ENCODE measurements at places on chromosomes 5 and 9.

DNA sequence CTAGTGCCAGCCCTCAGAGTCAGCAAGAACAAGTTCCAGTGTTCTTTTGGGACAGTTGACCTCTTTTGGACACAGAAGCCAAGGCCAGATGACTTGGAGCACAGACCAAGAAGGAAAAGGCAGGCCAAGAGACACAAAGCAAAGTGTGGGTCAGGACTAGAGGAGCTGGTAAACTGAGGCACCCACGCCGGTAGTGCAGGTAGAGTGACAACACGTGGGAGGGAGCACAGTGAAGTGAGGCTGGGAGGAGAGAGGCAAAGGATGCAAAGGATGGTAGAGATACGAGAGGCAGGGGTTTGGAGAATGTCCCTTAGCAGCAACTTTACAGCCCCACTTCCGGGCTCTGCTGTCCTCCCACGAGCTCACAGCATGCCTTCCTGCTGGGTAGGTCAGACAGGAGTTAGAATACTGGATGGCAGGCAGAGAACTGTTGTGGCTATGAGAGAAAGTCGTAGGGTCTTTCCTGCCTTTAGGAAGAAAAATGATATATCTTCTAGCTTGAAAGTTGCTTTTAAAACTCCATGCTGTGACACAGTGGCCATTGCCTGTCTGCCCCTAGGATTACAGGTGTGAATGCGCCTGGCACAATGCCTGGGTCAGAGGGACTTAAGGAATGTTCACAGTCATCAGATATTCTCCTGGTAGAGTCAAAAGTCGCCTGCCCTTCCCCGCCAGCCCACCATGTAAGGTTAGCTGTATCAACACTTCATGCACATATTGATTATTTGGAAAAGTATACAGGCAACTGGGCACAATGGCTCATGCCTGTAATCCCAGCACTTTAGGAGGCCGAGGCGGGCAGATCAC, 97.9 kb downstream of the PDE8B start:
- no peak for DNase-seq

- no peak for DNase-seq
Observed at GRCh38 chr5:120014535-120014934, 385.2 kb downstream of the FAM170A start.

- no peak for DNase-seq
Observed at GRCh38 chr5:71807909-71808308, 88.8 kb downstream of the CARTPT start.

DNA sequence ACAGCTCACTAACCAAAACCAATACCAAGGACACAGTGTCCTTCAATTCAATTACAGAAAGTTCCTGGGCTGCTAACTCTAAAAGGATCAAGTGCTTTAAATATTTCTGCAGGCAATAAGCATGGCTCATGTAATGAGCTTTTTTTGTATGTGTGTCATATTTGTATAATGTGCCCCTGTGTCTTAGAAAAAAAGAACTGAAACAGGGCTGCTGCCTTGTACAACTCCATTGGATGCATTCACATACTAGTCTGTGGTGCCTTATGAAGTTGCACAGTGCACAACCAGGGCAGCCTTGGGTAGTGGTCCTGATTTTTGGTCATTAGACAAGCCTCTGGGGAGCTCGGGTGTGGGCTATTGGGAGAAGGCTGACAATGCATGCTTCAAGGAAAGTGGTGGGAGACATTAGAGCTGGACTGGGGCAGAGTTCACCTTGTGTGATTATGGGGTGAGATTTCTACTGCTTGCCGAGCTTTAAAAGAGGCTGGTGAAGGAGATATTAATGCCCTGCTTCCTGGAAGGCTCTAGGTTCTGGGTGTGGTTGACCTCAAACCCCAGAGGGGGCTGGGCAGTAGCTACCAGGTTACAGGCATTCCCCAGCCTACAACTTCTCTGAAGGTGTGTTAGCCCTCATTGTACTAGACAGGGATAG, 3.6 kb upstream of the CPEB4 start:
- no peak for DNase-seq

DNA sequence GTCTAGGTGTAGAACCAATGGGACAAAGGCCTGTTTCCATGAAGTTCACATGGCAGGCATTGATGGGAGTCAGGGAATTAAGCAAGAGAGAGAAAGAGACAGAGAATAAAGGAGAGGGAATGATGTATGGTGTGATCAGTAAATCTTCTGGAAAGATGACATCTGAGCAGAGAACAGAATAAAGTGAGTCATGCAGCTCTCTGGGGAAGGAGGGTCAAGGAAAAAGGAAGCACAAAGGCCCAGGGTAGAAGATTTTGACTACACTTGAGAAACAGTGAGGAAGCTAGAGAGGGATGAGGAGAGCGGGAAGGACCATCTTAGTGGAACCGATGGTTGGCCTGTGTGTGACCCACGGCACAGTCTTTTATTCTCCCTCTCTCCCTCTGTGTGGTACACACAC, 425.9 kb downstream of the SPOCK1 start:
- DNase-seq, result no peak

DNA sequence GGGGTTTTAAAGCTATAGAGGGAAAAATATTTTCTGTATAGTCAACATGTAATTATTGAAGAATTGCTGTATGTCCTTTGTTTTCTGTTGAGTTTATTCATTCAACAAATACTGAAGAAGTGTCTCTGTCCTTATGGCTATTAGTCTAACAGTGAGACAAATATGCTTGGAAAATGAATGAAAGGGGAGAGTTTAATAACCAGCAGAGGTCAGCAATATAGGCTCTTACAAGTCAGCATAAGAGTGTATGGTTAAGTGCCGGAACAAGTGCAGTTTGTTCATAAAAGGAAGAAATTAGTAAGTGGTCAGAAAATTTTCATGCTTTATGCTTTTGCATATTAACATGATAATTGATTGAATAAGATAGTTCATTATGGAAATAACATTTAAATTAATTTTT, 3.6 kb downstream of the SCAMP1 start:
- no peak for DNase-seq

GRCh38 chr5:126208691-126209090, 214.5 kb upstream of the GRAMD2B start:
- DNase-seq, result no peak

DNA sequence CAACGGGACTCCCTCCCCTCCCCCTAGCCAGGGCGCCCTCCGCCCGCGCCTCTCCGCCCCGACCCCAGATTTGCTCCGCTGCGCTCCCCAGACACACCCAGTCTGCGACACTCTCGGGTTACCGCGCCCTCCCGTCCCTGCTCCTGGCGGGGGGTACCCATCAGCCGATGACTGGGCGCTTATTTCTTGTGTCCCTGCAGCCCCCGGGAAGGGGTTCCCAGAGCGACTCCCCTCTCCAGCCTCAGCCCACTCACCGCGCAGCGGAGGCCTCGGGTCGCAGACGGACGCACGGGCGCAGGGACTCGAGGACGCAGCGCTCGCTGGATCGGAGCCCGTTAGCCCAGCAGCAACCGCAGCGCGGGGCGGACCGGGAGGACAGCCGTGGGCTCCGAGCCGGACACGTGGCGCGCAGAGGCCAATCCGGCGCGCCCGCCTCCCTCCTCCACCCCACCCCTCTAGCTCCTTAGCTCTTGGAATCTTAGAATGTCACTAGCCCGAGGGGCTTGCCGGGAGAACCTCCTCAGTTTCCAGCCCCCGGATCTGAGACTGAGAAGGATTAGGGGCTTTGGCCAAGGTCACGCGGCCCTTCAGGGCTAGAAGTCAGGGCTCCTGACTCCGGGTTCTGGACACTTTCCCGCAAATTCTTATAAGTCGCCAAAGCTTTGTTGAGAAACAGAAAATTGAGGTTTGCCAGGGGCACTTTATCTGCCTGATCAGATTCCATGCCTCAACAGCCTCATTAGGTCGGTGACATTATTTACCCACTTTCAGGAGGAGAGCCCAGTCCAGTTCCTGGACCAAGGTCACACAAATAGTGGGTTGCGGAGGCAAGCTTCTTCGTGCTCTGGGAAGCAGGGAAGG, at the start of gene ANXA6:
Gene ANXA6 (minus strand): TSS at position 354 of the 861 bp plus-strand sequence. CDS start 9,878 bp downstream, outside the sequence.
- DNase-seq, result peak; percentile 25
